NCI-H2171 (cell line): ENCODE measurements at places on chromosomes 2 and 18.
A peak's percentile ranks its signal among the peaks of the same experiment; 100 is the strongest.

- peak; percentile 5 for DNase-seq
These were observed 23.6 kb downstream of the ASAP2 start for GRCh38 chr2:9230051-9230802.

- no peak for DNase-seq
These were observed 266.2 kb downstream of the ASXL3 start for GRCh38 chr18:33844232-33844631.

- no peak for DNase-seq
These were observed 69.3 kb downstream of the BCL11A start for GRCh38 chr2:60484133-60484645.

GRCh38 chr2:56167616-56168562, 15.9 kb upstream of the CCDC85A start:
- DNase-seq, result no peak

- DNase-seq, result no peak
These were observed 177.3 kb upstream of the ARL4C start for GRCh38 chr2:234673961-234674759.

GRCh38 chr18:58966704-58967103, 102.0 kb downstream of the ZNF532 start:
- no peak for DNase-seq

DNA sequence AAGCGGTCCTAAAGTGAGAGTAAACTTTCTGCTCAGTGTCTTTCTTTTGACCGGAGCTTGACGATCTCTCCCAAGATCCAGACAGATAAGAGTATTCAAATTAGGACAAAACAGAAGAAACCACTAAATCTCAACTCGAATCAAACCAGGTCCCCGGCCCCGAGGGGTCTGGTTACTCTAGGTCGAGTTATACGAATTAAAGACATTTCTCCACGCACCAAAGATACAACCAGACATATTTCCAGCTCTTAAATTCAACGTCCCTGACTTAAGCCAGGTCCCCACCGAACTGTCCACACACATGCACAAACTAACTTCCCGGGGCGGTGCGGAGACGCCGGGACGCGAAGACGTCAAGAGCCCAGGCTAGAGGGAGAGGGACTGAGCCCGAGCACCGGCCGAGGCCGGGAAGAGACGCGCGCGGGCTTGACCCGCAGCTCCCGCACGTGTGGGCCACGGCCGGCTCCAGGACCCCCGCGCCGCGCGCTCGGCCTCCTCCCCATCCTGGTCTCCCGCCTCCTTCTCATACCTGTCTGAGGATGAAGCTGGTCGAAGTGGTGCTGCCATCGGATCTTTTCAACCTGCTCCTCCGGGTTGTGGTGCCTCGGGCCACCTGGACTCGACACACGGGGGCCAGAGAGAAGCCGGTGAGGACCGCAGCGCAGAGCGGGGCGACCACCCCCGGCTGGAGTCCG, 896 bp downstream of the CACNB4 start:
- DNase-seq, result no peak

- DNase-seq, result no peak
These were observed 246.7 kb upstream of the EPHA4 start for GRCh38 chr2:221818616-221819320.

GRCh38 chr2:33240178-33240577, 236.3 kb upstream of the RASGRP3 start:
- no peak for DNase-seq

DNA sequence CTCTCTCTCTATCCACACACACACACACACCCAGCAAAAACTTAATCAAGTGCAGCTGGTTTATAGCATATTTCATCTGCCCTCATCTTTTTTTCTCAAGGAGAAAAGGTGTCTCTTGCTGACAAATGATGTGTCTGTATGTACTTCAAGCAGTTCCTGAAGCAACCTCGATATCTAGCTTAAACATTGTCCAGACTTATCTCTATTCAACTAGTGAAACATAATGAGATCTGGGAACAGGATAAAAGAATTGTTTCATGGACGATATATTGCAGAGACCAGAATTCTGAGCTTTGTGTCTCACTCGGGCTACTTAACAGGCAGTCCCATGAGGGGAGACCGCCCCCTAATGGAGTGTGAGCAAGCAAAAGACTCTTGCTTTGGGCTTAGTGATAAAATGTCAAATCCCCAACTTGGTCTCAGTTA, 929.2 kb upstream of the SOX11 start:
- no peak for DNase-seq

GRCh38 chr2:9110893-9111569, 95.6 kb upstream of the ASAP2 start:
- no peak for DNase-seq

DNA sequence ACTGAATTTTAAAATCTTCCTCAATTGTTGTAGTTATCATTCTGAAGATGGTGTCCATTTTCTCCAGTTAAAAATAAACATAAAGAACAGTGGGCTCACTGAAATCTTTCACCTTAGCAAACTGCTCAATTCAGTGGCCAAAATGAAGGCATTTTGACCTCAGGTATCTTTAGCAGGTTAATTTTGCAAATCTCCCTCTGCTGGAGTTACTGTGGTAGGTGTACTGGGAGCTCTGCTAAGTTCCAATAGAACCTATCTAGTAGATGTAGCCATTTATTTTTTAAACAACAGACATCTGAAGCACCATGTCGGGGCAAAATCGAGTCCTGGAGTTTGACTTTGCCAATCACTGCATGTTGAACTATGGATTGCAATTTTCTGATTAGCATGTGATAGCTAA, 177.1 kb downstream of the IRS1 start:
- no peak for DNase-seq

DNA sequence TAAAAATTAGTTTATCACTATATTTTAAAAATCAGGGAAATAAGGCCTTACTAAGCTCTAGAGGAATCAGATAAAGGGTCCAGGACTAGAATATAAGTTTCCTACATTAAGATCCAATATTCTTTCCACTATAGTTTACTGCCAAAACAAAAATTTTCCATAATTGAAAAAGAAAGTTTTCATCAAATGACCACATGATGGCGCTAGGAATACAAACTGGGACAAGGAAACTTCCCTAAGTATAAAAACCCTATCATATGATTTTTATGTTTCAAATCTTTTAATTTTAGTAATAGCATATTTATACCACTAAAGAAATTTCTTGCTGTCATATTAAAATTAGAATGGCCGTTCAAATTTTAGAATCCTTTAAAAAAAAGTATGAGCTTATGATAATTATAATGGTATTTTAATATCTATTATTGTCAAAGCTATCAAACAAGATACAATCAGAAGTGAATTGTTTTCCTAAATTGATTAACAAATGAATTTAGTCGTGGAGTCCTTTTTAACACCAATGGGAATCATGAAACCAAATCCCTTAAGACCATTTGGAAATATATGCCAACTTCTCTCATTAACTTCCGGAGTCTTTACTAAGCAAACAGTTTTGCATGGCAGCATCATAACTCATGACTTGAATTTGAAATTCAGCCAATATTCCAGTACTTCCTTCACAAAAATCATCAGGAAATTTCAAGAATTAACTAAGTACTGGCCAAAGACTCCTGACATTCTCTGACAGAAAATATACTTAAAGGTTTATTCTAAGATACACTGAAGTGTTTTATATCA, 70.3 kb downstream of the SCN1A start:
- DNase-seq, result peak; percentile 6

GRCh38 chr2:118148809-118149208, 60.5 kb downstream of the INSIG2 start:
- DNase-seq, result no peak

GRCh38 chr2:134717286-134718022, 1.3 kb downstream of the TMEM163 start:
- no peak for DNase-seq

GRCh38 chr2:55355451-55355850, 64.2 kb downstream of the CCDC88A start:
- no peak for DNase-seq
